Activated naive CD8-positive, alpha-beta T cell treated with anti-CD3 and anti-CD28 coated beads, Interleukin-2, amount 50 U/mL, for 24 hours (primary cell): ENCODE measurements at places on chromosomes 16 and 17.
A peak's percentile ranks its signal among the peaks of the same experiment; 100 is the strongest.

GRCh38 chr17:5410594-5411272 lies 8.7 kb downstream of the NUP88 start:
- DNase-seq: no peak
- H3K4me1 ChIP-seq: peaks cover 32% of the 10 kb centered on the region
- no peaks in the 10 kb centered on the region for H3K27me3 ChIP-seq
- H3K36me3 ChIP-seq: peaks cover 43% of the 10 kb centered on the region
- H3K4me3 ChIP-seq: no peak overlapping the region

GRCh38 chr17:38598995-38599394 lies 6.8 kb downstream of the SRCIN1 start:
- no peak overlapping the region for H3K4me3 ChIP-seq
- H3K36me3 ChIP-seq: no peaks in the 10 kb centered on the region
- no peak overlapping the region for H3K27ac ChIP-seq
- peaks cover 76% of the 10 kb centered on the region for H3K27me3 ChIP-seq
- H3K4me1 ChIP-seq: peaks cover 5% of the 10 kb centered on the region
- DNase-seq: no peak

DNA sequence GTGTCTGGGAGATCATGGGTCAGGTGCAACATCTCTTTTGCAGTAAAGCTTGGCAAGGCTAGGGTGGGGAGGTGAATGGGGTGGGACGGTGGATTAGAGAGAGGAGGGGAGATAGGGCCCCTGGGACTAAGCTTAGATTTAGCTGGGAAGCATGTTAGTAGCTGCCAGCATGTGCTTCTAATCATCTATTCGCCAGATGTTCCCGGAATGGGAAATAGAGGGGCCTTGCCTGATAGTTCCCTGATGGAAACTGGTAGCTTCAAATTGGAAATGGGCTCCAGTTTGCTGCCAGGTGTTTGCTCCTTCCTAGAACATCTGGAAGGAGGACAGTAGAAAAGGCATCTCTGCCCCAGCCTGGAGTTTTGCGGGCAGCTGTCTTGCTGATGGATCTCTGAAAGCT lies 176.1 kb downstream of the CCDC182 start:
- DNase-seq: no peak
- no peaks in the 10 kb centered on the region for H3K36me3 ChIP-seq
- H3K27ac ChIP-seq: no peak overlapping the region
- no peak overlapping the region for H3K4me3 ChIP-seq

DNA sequence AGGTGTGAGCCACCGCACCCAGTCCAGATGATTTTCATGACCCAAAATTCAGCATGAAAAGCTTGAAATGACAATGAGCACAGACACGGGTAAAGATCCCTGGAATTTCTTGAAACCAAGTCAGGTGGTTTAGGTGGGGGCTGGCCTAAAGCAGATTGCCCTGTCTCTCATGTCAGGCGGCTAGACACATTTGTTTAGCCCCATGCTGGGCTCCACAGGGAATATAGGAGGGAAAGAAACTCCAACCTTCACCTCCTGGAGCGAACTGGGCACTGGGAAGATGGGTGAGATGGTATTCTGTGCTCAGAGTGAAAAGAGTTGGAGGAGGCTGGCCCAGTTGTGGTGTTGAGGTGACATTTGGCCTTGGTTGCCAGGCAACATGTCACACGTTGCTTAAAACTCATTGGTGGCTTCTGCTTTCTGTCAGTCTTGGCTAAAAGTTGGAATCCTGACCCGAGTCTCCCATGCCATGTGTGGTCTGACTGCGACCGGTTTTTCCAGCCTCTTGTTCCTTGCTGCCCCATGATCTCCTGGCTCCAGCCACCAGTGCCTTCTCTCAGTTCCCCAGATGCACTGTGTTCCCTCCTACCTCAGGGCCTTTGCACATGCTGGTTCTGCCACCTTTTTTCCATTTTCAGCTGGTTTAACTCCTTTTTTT lies 113.7 kb downstream of the ABCC6 start:
- H3K4me1 ChIP-seq: no peaks in the 10 kb centered on the region
- peak overlapping the region; percentile 31 for H3K27ac ChIP-seq
- DNase-seq: no peak
- no peak overlapping the region for H3K4me3 ChIP-seq
- H3K27me3 ChIP-seq: no peaks in the 10 kb centered on the region
- H3K36me3 ChIP-seq: peaks cover 61% of the 10 kb centered on the region

DNA sequence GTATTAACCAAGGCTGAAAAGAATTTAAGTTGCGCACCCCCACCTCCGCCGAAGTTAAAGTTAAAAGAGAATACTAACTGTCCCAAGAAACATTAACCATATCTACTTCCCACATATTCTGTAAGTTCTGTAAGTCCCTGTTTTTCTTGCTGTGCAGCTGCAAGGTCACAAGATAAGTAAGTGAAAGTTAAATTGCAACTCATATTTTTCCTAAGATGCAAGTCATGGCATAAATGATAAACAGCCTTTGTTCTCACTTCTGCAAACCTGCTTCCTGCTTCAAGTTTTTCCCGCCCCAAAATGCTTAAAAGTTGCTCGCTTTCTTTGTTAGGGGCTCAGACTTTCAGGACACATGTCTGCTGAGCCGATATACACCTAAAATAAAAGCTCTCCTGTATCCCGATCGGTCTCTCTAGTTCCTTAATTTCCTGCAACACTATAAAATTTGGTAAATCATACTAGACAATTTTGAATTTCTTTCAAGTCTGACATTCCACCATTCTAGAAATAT lies 32.6 kb upstream of the ABCA9 start:
- peaks cover 3% of the 10 kb centered on the region for H3K27me3 ChIP-seq
- no peak overlapping the region for H3K4me3 ChIP-seq
- no peaks in the 10 kb centered on the region for H3K36me3 ChIP-seq
- H3K4me1 ChIP-seq: peaks cover 6% of the 10 kb centered on the region
- H3K27ac ChIP-seq: no peak overlapping the region

DNA sequence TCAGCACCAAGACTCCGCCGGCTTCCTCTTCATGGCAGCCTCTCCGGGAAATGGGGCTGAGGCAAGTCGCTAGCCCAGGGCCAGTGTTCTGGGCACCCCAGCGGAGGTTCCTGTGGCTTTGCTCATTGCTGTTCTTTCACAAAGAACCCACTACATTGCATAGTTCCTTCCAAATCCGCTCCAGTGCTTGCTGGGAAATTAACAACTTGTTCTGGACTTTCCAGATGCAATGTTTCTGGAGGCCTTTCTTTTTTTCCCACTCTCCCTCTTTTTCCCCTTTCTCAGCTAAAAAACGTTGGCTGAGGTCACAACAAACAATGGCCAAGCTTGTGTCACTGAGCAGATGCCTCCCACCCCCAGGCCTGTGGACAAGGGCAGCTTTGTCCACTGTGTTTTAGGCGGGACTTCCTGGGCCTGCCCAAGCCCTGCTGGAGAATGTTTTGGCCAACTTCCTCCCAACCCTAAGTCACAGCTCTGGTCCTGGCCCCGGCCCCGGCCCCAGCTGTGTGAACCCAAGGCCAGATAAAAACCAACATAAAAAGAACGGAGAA lies 131.5 kb upstream of the RCVRN start:
- H3K4me1 ChIP-seq: peaks cover 17% of the 10 kb centered on the region
- no peak for DNase-seq
- H3K27ac ChIP-seq: no peak overlapping the region
- H3K36me3 ChIP-seq: no peaks in the 10 kb centered on the region

- peaks cover 7% of the 10 kb centered on the region for H3K36me3 ChIP-seq
- no peak for DNase-seq
- no peak overlapping the region for H3K27ac ChIP-seq
- peaks cover 17% of the 10 kb centered on the region for H3K4me1 ChIP-seq
Measured at GRCh38 chr16:11377154-11377553, 31.9 kb downstream of the RMI2 start.

DNA sequence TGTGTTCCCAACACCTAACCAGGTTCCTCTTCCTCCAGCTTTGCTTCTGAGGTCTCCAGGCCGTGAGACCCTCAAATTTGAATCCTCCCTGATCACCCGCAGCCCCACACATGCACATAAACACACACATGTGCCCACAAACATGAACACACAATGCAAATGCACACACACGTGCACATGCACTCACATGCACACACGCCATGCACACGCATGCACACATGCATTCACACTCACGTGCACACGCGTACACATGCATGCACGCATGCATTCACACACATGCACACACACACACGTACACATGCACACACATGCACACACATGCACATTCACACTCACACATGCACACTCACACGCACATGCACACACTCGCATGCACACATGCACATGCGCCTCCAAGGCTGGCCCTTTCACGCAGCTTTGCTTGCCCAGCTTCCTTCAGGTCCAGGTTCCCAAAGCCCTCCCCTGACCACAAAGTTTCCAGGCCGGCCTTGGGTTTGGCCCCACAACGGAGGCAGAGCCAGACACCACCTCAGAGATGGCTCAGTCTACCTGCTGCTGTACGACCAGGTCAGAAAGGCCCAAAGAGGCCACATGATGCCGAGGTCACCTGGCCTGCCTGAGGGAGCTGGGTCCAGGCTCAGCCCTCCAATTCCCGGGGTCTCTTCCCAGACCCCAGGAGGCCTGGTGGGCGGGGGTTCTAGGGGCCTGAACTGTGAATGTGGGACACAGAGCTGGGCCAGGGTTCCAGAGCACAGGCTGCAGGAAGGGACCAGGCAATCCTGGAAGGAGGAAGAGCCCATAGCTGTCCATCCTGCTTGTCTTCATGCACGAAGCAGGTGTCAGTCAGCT lies 39.5 kb upstream of the ENPP7 start:
- H3K27ac ChIP-seq: no peak overlapping the region
- H3K4me1 ChIP-seq: peaks cover 4% of the 10 kb centered on the region
- no peaks in the 10 kb centered on the region for H3K36me3 ChIP-seq
- peaks cover 5% of the 10 kb centered on the region for H3K27me3 ChIP-seq
- DNase-seq: no peak
- H3K4me3 ChIP-seq: no peak overlapping the region

- H3K27ac ChIP-seq: no peak overlapping the region
- no peak overlapping the region for H3K4me3 ChIP-seq
- no peaks in the 10 kb centered on the region for H3K27me3 ChIP-seq
- no peaks in the 10 kb centered on the region for H3K36me3 ChIP-seq
Measured at GRCh38 chr16:71840052-71840451, 5.7 kb upstream of the ATXN1L start.

DNA sequence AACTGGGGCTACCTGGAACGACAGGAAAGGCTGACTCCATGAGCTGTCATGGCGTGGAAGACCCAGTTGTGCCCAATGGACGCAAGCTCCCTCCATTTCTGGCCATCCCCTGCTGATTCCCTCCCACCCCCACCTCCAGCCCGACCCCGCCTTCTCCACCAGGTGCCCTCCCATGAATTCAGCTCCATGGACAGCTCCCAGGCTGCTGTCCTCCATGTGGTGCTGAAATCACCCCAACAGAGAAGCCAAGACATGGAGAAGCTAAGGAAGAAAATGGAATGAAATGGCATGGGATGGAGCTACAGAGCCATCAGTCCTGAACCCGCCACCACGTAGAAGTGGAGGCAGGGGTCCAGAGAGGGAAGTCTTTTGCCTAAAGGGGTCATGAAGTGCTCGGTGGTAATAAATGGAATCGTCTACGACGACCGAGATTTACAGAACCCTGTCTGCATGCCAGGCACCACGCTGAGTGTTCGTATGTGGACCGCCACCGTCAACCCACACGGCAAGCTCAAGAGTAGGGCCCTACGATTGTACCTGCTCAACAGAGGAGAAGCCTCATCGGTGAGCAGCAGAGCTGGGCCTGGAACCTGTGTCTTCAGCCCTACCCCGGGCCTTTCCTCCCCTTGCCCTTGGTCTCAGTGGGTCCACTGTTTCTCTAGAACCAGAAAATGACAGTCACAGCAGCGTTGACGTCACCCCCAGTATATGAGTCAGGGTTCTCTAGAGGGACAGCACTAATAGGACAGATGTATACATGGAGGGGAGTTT lies 9.3 kb upstream of the ZC3H18 start:
- peaks cover 7% of the 10 kb centered on the region for H3K4me1 ChIP-seq
- no peak overlapping the region for H3K27ac ChIP-seq
- no peak overlapping the region for H3K4me3 ChIP-seq
- DNase-seq: no peak

- no peak overlapping the region for H3K4me3 ChIP-seq
- H3K27me3 ChIP-seq: no peaks in the 10 kb centered on the region
- H3K27ac ChIP-seq: no peak overlapping the region
Measured at GRCh38 chr17:28421787-28422305, 15.8 kb upstream of the SLC46A1 start.

- no peak overlapping the region for H3K27ac ChIP-seq
- H3K36me3 ChIP-seq: peaks cover 31% of the 10 kb centered on the region
- peaks cover 65% of the 10 kb centered on the region for H3K4me1 ChIP-seq
- no peak overlapping the region for H3K4me3 ChIP-seq
- no peaks in the 10 kb centered on the region for H3K27me3 ChIP-seq
Measured at GRCh38 chr16:8931859-8932258, 31.8 kb downstream of the USP7 start.
